ENCODE measurements at places on chromosomes 13 and 19.

DNA sequence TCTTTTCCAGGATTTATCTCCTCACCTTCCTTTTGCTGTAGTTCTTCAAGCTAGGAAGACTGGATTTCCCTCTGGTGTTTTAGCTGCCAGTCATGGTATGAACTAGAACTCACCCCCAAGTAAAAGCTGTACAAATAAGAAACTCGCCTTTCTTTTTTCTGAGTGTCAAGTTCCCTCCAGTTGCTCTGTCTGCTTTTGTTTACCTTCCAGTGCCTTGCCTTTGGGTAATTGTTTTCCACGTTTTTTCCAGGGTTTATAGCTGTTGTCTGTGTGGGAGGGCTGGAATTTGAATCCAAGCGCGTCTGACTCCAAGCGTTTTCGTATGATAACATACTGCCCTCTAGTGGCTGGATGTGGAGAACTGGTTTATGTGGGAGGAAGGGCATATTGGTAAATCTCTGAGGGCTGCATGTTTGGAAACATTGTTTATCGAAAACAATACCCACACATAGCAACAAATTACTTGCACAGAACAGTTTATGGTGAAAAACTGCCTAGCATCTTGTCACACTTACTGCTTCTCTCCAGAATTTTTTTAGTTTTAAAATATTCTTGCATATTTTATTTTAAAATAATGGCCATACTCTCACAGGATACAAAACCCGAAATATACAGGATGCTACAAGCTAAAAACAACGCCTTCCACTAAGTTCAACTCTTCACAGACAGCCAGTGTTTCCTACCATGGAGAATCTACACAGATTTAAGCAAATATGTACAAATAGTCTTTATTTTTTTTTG is 19.2 kb downstream of the RCN3 start:
- DNase-seq = peak; percentile 84

DNA sequence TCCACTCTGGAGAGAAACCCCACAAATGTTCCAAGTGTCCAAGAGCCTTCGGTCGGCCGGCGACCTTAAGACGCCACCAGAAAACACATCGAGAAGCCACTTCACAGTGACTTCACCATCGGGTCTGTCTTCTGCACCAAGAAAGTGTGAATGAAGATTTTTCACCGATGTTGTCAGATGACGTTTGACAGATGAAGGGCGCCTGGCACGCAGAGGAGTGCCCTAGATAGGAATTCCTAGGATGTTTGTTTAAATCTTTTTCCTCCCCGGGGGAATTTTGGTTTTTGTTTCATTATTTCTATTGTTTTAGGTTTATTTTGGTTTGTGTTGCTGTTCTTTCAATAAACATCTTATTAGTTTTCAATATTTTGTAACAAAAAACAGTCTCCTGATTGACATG is 7.0 kb downstream of the ZSCAN5C start:
- DNase-seq = no peak

DNA sequence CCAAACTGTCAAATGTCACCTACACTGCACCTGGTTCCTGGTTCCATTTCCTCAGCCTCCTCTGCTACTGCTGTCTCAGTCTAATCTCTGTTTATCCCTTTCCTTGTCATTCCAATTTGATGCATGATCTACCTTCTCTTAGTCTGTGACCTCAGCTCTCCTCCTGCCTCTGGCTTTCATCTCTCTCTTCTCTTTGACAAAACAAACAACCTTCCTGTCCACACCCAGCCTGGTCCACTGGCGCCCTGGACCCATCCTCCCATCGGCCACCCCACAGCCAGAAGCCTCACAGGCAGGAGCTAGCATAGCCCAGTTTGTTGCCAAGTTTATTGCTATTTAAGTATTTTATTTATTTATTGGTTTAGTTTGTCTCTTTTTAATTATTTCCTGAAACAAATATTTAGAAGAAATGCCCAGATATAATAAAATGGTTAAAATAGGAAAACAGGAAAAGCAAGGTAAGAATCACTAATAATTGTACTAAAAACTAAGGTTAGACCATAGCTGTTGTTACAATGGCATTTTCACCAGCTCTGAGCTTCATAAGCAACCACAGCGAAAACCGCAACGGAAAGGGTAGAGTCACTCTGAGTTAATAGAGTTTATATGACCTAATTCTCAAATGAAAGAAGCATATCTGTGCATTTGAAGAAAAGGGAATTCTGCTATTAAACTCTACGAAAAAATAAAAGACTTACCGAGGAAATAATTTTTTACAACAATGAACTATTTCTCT is 68.6 kb downstream of the EFNB2 start:
- DNase-seq = no peak

GRCh38 chr13:67023130-67023876 is 206.8 kb downstream of the PCDH9 start:
- DNase-seq = peak; percentile 81

- no peak for DNase-seq
Measured at GRCh38 chr19:1153891-1154730, 20.0 kb downstream of the SBNO2 start.

DNA sequence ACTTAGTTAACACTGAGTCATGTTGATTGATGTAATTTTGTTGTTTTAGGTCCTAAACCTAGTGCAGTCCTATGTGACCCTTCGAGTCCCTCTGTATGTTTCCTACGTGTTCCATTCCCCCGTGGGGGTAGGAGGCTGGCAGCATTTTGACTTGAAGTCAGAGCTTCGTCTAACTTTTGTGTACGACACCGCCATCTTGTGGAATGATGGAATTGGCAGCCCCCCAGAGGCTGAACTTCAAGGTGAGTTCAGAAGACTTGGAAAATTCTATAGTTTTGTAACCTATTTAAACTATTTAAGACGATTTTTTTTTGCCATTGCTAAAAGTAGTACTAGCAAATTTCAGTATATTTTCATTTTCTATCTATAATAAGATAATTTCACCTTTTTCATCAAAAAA is 117.9 kb downstream of the STOML3 start:
- peak; percentile 42 for DNase-seq

DNA sequence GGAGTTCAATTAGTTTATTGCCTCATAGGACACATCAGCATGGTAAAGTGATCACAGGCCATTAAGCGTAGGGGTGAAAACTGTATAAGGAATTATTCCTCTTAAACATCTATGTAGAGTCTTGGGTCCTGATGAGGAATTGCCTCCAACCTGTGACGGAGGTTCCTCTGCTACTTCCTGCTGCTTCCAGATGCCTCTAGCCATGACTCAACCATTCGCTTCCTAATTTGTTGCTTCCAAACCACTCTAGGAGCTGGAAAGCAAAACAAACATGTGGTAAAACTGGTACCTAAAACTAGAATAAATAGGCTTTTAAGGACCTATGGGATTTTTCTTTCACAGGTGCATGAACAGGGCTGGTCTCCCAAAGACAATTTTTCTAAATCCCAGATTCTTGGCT is 253.8 kb downstream of the KLF12 start:
- DNase-seq = no peak

DNA sequence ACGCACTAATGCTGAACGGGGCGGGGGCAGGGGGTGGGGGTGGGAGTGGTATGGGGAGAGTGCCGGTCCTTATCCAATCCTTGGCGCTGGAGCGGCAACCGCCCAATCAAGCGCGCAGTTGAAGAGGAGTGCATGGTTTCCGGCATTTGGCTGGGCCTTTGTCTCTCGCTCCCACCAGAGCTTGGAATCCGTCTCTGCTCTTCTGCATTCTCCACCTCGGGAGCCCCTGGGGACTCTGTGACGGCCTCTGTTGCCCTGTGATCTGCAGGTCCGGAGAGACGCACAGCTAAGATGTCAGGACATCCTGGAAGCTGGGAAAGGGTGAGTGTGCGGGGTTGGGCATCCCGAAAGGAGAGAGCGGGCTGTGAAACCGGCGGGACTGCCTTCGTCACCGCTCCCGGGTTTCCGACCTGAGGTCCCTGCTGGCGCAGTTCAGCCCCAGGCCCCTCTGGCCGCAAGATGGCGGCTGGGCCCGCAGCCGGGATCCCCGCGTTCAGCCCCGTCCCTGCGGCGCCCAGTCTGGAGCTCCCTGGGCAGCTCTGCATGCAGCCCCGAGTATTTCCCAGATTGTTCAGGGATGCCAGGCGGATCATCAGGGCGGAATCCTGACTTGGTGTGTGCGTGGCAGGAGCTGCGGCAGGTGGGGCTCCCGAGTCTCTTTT is 53.6 kb upstream of the ZNF254 start:
- DNase-seq = peak; percentile 94

DNA sequence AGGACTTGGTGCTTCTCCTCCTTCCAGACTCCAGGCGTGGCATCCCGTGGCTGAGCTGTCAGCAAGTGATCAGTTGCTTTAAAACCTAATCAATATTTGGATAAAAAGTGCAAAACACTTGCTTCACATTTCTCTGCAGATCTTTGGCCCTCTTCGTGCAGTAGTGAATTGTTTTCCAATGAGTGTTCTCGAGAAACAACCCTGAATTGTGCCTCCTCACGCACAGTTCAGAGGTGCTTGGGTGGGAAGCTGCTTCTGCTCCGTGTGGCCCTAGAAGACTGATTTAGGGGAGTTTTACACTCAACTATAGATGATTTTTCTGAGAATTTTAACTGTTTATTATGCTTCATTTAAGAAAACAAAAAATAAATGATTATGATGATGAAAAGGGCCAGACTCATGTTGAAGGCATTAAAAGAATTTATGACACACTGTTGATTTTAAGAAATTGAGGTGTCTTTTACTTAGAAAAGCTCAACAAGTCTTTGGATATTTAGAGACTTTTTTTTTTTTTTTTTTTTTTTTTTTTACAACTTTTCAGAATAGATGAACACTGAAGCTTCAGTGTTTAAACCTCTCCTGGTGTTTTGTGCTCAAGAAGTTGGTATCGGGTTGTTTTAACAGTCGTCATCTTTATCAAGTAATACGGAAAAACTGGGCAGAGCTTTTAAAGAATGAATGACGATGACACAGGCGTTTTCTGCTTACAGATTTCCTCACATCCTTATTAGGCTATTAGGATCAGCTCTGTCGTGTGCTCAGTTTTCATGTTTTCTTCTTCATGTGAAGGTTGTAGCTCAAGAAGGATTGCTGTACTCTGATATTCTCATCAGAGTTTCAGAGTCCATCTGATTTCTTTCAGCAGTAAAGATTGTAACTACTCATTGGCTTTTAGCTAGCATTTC is 39.5 kb upstream of the TEX29 start:
- DNase-seq = peak; percentile 42

DNA sequence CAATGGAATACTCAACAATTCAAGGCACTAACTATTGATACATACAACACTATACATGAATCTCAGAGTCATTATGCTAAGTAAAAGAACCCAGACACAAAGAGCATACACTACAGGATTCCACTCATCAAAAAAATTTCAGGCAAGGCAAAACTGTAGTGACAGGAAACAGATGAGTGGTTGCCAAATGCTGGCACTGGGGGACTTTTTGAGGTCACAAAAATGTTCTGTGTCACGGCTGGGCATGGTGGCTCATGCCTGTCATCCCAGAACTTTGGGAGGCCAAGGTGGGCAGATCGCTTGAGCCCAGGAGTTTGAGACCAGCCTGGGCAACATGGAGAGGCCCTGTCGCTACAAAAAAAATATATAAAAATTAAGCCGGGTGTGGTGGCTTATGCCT is 129.4 kb downstream of the KL start:
- DNase-seq = no peak

- DNase-seq = peak; percentile 58
Measured at GRCh38 chr13:113724780-113725315, 34.2 kb upstream of the TMEM255B start.

GRCh38 chr19:55212447-55212846 is 3.1 kb upstream of the PTPRH start:
- no peak for DNase-seq

GRCh38 chr13:86909318-86909717 is 761.9 kb upstream of the SLITRK5 start:
- no peak for DNase-seq

- DNase-seq = no peak
Measured at GRCh38 chr19:20171285-20171684, 4.3 kb downstream of the ZNF486 start.

DNA sequence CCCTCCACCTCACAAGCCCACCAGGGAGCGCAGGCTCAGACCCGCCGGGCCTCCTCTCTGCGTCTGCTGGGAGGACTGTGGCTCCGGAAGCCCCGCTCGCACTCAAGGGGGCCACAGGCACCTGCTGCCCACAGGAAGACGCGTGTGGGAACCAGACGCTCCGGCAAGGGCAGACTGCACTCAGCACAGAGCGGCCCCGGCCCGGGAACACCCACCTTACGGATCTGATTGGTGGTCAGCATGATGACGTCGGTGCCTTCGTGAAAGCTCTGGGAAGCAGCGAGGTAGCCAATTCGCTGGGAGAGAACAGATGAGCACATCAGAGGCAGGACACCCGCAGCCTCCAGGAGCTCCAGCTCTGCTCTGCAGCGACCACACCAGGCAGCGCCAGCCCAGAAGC is 14.6 kb downstream of the AP3D1 start:
- DNase-seq = no peak

DNA sequence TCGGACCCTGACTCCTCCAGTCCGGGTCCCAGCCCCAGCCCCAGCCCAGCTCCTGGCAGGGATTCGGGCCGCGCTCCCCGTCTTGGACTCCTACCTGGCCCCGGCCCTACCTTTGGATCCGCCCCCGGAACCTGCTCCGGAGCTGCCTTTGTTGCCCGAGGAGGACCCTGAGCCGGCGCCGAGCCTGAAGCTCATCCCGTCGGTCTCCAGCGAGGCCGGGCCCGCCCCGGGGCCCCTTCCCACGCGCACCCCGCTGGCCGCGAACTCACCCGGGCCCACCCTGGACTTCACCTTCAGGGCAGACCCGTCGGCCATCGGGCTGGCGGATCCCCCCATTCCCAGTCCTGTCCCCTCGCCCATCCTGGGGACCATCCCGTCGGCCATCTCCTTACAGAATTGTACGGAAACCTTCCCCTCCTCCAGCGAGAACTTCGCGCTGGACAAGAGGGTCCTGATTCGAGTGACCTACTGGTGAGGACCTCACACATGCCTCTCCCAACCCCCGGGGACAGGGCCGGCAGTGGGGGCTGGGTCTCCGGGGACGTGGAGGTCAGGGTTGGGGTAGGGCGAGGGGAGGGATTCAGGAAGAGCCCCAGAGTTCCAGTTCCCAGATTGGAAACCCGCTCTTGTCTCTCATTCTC is 732 bp downstream of the SELENOV start:
- no peak for DNase-seq

DNA sequence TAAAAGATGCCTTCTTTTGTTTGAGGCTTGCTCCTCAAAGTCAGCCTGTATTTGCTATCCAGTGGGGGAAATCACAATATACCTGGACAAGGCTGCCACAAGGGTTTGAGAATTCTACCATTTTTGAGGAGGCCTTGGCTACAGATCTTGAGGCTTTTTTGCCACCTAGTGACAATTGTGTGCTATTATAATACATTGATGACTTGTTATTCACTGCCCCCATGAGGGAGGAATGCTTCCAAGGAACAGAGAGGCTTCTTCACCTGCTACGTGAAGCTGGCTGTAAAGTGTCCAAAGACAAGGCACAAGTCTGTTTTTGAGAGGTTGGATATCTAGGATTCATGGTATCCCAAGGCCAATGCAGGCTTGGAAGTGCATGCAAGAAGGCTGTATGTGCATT is 72.5 kb downstream of the ZNF708 start:
- no peak for DNase-seq
